ENCODE measurements at places on chromosomes 7 and 10. TPM values are rescaled to one million over a fixed set of nuclear protein-coding genes. Genes with fewer than 3 reads are reported as not detected.

GRCh38 chr7:35512716-35513115, 182.2 kb downstream of the HERPUD2 start:
- DNase-seq, result no peak

The SLC26A3 gene
- 0.77 TPM for total RNA-seq

GRCh38 chr10:71090801-71091200, 121.6 kb upstream of the UNC5B start:
- no peak for DNase-seq

- no peak for DNase-seq
Observed at GRCh38 chr10:71031026-71031425, 142.7 kb upstream of the PCBD1 start.

GRCh38 chr7:155219154-155219531, 78.5 kb upstream of the INSIG1 start:
- no peak for DNase-seq

DNA sequence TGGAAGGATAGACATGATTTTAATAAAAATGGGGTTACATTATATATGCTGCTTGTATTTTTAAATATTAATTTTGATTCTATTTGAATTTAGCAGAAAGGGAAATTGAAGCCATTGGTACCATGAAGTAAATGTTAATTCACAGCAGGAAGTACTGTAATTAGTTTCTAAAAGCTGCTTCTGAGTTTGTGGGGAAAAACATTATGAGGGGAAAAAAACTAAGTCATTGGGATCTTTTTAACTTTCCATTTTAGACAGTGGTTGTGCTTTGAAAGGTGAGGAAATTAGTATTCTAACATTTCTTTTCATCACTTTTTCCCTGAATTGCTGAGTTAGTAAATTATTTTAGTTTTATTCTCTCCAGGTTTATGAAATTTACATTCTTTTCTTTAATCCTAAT, 41.0 kb downstream of the LCOR start:
- no peak for DNase-seq
